Jurkat, Clone E6-1 (cell line): ENCODE measurements at places on chromosomes 13 and 19.

- no peak for DNase-seq
These were observed 43.1 kb upstream of the STARD13 start for GRCh38 chr13:33328701-33329100.

- DNase-seq, result no peak
These were observed 206.5 kb downstream of the ENOX1 start for GRCh38 chr13:43580280-43580679.

- peak; percentile 18 for DNase-seq
These were observed 706.4 kb upstream of the SLC10A2 start for GRCh38 chr13:103772576-103772975.

GRCh38 chr19:29785955-29786589 lies 25.7 kb upstream of the CCNE1 start:
- no peak for DNase-seq

GRCh38 chr19:31519256-31519655 lies 170.0 kb upstream of the TSHZ3 start:
- DNase-seq, result no peak

GRCh38 chr19:5631567-5632240 lies 8.8 kb downstream of the SAFB start:
- DNase-seq, result no peak

GRCh38 chr19:12000152-12000981 lies 35.1 kb downstream of the ZNF433 start:
- DNase-seq, result no peak

- no peak for DNase-seq
These were observed 8.9 kb downstream of the FLT1 start for GRCh38 chr13:28485996-28486543.

- peak; percentile 95 for DNase-seq
These were observed 10.0 kb downstream of the ARHGAP45 start for GRCh38 chr19:1076951-1077350.

DNA sequence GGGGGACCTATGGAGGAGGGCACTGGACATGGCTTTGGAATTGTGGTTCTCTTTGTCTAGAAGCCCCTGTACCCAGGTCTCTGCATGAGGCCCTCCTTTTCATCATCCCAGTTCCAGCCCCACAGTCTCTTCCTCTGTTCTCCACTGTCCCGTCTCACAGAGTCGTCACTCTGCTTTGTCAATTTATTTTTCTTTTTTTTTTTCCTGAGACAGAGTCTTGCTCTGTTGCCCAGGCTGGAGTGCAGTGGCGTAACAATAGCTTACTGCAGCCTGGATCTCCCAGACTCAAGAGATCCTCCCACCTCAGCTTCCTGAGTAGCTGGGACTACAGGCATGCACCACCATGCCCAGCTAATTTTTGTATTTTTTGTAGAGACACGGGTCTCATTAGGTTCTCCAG lies 619 bp upstream of the EXOC3L2 start:
- no peak for DNase-seq

- no peak for DNase-seq
These were observed 36.5 kb downstream of the KL start for GRCh38 chr13:33052506-33053280.

GRCh38 chr19:7366701-7367420 lies 18.1 kb downstream of the ARHGEF18 start:
- DNase-seq, result peak; percentile 58
